ENCODE measurements at places on chromosomes 5 and 9.

GRCh38 chr9:86116425-86116824 is 17.1 kb upstream of the GOLM1 start:
- no peak for DNase-seq

- DNase-seq = no peak
Measured at GRCh38 chr5:169550227-169550626, 33.3 kb upstream of the SPDL1 start.

- DNase-seq = no peak
Measured at GRCh38 chr5:66616520-66617225, 20.5 kb downstream of the MAST4 start.

DNA sequence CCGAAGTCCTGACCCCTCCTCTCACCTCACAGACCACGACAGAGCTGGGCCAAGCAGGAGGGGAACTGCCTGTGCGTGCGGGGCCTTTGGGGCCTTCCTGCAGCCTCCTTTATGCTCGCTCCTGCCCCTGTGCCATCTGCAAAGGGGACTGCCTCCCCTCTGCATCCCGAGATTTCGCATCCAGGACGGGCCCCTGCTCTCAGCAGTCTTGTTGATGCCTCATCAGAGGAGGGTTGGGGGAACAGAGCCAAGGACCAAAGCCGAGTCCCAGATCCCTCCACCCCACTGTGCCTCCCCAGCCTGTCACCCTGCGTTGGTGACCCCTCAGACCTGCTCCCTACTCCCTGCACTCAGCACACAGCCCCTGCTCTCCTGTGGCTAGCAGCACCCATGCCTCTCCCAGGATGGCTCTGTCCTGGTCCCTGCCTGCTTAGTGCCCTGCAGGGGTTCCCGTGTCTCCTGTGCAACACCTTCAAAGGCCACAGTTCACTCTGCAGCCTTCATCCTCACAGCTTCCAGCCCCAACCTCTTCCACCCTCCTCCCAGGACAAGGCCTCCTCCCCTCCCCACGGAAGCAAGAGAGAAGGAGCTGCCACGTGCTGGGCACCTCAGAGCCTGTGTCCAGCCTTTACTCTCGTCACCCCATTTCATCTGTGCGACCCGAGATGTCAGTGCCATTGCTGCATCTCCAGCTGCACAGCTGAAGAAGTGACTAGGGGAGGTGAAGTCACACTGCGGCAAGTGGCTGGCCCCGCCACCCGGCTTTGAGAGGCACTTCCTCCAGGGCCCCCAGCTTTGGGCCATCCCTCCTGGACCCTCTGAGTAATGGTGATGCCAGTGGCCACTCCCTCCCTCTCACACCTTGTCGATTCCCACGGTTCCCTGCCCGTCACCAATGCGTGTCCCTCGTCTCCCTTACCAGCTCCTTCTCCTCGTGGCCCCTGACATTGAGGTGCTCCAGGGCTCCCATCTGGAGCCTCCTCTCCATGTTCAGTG is 62.6 kb upstream of the LRRTM2 start:
- no peak for DNase-seq

DNA sequence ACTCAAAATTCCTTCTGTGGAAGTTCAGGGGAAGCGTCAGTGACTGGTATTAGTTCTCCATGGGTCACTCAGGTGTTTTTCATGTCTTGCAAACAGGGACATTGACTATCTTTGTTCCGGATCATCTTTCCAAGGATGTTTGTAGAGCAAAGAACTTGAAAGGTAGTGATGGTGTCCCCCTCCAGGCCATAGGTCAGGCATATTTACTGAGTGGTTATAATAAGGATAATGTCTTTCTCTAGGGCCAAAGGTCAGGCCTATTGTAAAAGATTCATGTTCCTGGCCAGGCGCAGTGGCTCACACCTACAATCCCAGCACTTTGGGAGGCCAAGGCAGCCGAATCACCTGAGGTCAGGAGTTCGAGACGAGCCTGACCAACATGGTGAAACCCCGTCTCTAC is 614.8 kb downstream of the KIF4B start:
- no peak for DNase-seq

DNA sequence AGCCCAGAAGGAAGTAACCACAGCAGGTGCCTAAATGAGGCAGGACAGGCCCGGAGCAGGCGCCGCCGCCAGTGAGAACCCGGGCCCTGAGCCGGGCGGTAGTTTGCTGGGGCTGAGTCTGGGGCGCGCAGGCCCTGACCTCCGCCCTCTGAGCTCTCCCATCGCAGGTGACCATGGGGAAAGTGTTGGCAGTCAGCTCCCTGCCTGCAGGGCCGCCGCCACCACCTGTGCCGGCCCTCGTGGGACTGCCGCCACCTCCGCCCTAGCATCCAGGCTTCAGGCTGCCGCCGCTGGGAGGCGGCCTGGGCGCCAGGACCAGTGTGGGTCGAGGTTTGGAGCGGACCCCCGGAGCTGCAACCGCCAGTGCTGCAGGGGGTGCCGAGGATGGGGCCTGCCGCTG is 61.1 kb downstream of the TARS1 start:
- no peak for DNase-seq

GRCh38 chr5:43152946-43153345 is 32.2 kb downstream of the ZNF131 start:
- no peak for DNase-seq

DNA sequence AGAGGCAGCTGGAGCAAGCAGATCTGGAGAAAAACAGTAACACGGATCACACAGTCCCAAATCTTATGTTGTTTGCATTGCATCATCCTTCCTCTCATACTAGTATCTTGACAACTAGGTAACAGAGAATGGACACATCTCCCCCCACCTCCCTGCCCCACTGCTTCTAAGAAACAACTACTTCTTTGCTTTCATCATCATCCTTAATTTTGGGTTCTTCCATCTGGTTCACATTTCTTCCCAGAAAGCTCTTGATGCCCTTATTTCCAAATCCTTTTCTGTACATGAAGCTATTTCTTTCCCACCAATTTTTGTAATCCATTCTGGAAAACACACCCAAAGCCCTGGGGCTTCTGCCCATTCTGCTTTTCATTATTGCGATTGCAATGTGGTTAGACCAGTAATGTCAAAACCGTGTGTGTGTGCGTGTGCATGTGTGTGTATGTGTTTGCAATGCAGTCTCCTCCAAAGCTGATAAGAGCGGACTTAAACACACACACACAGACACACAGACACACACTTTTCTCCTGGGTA is 254.7 kb upstream of the SLC30A5 start:
- DNase-seq = no peak

- DNase-seq = no peak
Measured at GRCh38 chr5:31185951-31186350, 7.5 kb upstream of the CDH6 start.

GRCh38 chr5:138177941-138178515 is 402 bp downstream of the BRD8 start:
- DNase-seq = no peak

DNA sequence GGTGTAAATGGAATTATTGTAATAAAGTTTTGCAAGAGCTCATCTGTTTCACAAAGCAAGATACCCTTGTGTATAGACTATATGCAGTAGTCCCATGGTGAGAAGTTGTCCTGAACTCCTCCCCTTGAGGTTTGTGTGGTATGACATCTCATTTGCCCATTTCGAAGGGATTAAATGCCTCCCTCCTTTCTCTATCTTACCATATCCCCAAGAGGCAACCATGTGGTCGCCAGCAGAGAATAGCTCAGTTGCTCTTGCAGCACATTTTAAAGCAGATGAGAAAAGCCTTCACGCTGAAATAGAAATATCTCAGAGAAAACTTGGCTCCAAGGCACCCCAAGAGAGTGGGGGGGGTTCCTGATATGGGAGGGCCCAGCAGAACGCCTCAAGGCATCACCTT is 4.6 kb downstream of the SEMA6A start:
- DNase-seq = no peak

GRCh38 chr5:34519489-34520220 is 136.5 kb upstream of the RAI14 start:
- no peak for DNase-seq

DNA sequence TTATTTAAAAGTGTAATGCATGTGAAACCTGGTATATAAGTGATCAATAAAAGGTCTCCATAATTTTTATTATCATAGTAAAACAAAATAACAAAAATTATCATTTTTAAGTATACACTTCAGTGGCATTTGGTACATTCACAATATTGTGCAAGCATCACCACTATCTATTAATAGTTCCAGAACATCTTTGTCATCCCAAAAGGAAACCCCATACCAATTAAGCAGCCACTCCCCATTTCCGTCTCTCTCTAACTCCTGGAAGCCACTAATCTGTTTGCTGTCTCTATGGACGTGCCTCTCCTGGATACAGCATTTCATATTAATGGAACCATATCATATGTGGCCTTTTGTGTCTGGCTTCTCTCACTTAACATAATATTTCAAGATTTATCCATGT is 7.6 kb downstream of the OLFML2A start:
- DNase-seq = no peak

- DNase-seq = no peak
Measured at GRCh38 chr5:163867738-163868137, 362.3 kb downstream of the MAT2B start.

GRCh38 chr5:122076669-122077365 is 1.2 kb downstream of the LOX start:
- no peak for DNase-seq

GRCh38 chr5:116887104-116887503 is 312.5 kb upstream of the SEMA6A start:
- no peak for DNase-seq

DNA sequence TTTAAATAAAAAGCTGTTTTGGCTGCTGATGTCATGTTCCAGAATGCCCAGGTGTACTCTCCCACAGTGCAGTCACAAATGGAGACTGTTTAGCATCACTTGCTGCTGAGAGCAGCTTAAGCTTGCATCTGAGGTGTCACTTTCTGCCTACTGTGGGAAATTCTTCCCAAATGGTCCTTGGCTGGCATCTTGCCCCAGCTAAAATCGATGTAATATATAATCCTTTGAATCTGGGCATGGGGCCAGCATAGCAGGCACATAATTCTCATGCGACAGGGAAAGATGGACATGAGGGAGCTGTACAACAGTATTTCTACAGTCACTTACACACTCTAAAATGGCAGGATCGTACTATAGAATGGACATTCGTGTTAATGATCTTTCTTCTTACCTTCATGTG is 144.3 kb downstream of the MACIR start:
- DNase-seq = no peak

DNA sequence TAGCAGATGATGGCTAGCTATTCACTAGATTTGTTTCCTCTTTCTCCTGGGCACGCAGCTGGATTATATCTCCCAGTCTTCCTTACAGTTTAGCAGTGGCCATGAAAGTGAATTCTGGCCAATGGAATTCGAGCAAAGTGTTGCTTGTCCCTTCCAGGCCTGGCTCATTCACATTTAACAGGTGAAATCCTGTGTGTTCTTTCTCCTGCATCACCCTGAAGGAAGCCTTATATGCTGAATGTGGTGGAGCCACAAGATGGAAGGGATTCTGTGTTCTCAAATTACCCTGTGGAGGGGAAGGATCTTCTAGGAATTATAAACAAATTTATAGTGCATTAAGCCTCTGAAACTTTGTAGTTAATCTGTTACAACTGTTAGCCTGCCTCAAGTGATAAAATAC is 8.2 kb upstream of the ELOVL7 start:
- DNase-seq = no peak

DNA sequence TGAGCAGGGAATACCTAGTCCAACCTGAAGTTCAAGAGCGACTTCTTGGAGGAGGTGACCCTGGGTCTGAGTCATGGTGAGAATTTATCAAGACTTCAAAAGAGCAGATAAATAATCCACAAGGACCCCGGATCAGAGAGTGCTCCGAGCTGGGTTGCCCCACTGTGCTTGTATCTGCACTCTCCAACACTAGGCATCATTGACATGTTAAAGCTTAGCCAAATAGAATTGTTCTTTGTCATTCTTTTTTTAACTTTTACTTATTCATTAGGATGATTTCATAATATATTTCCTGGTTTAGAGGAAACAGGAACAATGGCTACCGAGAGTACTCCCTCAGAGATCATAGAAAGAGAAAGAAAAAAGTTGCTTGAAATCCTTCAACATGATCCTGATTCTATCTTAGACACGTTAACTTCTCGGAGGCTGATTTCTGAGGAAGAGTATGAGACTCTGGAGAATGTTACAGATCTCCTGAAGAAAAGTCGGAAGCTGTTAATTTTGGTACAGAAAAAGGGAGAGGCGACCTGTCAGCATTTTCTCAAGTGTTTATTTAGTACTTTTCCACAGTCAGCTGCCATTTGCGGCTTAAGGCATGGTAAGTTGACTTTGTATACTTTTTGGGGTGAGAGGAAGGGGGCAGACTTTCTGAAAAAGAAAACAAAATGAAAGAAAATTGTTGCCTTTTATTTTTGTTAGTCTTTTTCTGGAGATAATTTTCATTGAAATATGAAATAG is at the start of gene CARD6:
Gene CARD6, plus strand, starts transcription at position 300 of the 738 bp plus-strand sequence. Its CDS starts 16 bp downstream, at position 316.
- DNase-seq = no peak

GRCh38 chr5:34889394-34889793 is 25.9 kb downstream of the RAD1 start:
- no peak for DNase-seq

- DNase-seq = no peak
Measured at GRCh38 chr9:95907794-95908193, 32.3 kb downstream of the ERCC6L2 start.

GRCh38 chr9:11872471-11872870 is 820.7 kb upstream of the TYRP1 start:
- DNase-seq = no peak

GRCh38 chr5:157548513-157549282 is 26.9 kb downstream of the ADAM19 start:
- DNase-seq = no peak

- DNase-seq = no peak
Measured at GRCh38 chr5:140114341-140115185, 654 bp downstream of the PURA start.

GRCh38 chr9:98324801-98325200 is 69.4 kb upstream of the TBC1D2 start:
- no peak for DNase-seq

DNA sequence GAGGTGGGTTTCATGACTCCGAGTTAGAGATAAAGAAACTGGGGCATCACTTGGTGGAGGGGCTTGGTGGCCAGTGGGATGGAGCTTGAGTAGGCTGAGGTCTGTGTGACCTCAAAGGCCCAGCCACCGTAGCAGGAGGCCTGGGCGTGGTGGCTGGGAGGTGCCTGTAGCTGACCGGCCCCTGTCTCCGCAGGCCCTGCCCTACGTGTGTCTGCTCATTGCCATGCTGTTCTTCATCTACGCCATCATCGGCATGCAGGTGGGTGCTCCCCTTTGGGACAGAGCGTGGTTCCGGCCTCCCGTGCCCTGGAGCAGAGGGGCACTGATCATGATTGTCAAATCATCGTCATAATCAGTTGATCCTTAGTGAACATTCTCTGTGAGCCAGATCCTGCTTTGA is 196.2 kb downstream of the CACNA1B start:
- no peak for DNase-seq

GRCh38 chr5:137647401-137647800 is 88.5 kb downstream of the KLHL3 start:
- DNase-seq = no peak

Data from smooth muscle cell of the brain vasculature (primary cell).